SK-N-SH treated with all-trans-retinoic acid at 6 μM for 48 hours (cell line): ENCODE measurements at places on chromosomes 1 and 21.
A peak's percentile ranks its signal among the peaks of the same experiment; 100 is the strongest.

GRCh38 chr1:195867638-195868037, 740.6 kb downstream of the KCNT2 start:
- no peak for ATAC-seq

GRCh38 chr21:31872072-31872451, 758 bp upstream of the HUNK start:
- no peak for ATAC-seq

DNA sequence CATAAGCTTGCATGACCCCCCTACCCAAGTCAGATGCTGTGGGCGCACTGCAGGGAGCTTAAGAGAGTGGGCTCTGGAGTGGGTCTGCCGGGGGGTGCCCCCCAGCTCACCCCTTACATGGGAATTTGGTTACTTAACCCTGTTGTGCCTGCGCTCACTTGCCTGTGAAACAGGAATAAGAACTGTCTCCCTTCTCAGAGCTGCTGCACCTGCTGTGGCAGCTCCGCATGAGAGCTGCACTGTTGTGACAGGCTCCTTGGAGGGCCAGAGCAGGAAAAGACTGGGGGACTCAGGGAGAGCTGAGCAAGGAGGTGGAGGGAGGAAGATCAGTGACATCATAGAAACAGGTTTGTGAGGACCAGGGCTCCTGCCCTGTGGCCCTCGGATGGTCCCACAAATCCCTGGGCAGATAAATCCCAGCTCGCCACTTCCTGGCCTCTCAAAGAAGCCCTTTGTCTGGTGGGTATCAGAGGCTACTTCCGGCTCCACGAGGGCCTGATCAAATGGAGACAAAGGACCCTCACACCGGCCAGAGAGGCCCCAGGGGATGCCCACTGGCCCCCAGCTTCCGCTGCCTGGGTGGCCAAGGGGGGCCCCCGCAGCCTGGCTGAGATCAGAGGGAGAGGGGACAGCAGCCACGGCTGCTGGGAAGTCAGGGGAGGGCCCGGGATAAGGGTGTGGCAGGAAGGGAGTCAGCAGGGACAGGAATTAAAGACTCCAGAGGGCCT, 28.9 kb upstream of the LAPTM5 start:
- ATAC-seq = no peak

DNA sequence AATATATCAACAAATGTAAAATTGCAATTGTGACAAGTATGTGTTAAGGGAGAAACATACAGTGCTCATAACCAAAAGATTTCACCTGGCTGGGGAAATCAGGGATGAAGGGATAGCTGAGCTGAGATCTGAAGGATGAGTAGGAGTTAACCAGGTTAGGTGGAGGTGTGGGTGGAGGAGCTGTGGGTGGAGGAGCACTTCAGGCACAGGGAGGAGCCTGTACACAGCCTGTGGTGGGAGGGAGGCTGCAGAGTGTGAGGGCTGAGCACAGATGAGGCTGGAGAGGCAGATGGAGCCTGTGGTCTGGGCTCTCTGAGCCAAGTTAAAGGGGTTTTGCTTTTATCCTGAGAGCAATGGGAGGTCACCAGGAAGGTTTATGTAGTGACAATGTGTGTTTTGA, 111.9 kb downstream of the XCL2 start:
- ATAC-seq = no peak

DNA sequence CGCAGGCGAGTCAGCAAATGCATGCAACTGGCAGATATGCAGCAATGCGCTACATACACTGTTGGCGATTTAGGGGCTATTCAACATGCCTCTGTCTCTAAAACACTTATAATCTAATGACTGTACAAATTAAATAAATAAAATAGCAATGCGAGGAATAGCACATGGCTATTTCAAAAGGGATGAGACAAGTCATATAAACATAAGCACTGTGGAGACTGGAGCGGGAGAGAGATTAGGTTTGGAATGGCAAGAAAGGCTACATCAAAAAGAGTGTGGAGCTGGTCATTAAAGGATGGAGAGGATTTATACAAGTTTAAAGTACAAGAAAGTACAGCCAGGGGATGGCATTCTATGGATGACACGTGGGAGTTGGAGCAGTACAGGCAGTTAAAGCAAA, 523.5 kb upstream of the CAMK1G start:
- no peak for ATAC-seq

GRCh38 chr1:113333056-113333455, 57.3 kb upstream of the MAGI3 start:
- ATAC-seq = no peak

DNA sequence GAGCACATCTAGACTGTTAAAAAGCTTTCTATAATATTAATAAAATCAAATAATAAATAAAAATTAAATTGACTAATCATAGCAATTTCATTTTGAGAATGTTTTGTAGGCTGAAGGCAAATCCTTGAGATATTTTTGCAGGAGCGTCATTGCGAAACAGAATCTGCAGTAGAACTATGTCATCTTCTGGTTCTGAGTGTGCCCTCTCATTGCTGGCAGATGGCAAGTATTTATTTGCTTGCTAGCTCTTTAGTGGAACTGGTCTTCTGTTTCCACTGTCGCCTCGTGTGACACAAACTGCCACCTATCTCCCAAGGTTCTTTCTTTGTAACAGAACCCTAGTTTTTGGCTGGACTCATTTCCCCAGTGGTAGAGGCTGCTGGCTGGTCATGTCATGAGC, 19.0 kb upstream of the IRF2BP2 start:
- ATAC-seq = no peak

DNA sequence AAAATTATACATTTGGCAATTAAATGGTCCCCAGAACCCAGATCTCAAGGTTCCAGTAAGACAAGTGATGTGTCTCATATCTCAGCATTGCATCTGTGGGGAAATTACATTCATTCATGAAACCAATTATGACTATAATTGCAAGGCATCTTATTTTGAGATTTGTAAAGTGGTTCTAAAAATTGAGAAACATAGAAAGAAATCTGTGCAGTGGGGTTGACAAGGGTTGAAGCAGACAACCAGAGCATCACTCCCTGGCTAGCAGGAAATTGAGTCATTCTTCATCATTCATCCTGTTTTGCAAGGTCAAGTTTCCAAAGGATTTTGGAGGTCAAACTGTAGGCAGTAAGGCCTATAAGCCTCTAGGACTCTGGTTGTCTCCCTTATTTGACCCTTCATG, 25.1 kb upstream of the MROH9 start:
- peak; percentile 79 for ATAC-seq

DNA sequence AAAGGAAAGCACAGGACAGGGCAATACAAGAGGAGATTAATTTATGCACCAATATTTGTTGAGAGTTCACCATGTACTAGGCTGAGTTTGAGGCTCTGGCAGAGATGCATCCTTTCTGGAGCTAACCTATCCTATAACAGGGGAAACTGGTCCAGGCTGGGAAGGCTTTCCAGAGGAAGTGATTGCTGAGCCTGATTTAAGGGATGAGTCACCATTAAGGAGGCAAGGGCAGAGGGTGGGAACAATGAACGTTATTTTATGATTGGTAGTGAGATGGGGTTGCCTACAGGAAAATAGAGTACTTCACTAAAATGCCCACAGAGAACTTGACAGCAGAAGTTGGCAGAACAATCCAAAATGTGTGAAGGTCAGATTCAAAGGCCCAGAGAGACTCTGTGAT, 141.4 kb downstream of the PLPP3 start:
- ATAC-seq = 0 out of 3 replicates have a peak, but pooled peaks have one; percentile 17

DNA sequence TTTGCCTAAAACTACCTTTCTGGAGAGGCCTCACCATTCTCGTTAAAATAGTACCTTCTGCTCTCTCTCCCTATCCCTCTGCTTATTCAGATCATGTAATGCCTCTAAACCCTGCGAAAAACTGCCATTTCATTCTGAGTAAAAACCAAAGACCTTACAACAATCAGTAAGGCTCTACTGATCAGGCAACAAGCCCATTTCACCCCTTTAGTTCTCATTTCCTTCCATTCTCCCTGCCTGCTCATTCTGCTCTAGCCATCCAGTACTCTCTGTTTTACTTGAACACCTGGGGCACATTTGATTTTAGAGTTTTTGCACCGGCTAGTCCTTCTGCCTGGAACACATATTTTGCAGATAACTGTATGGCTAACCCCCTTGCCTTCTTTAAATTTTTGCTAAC, 187.8 kb downstream of the COQ8A start:
- ATAC-seq = no peak

DNA sequence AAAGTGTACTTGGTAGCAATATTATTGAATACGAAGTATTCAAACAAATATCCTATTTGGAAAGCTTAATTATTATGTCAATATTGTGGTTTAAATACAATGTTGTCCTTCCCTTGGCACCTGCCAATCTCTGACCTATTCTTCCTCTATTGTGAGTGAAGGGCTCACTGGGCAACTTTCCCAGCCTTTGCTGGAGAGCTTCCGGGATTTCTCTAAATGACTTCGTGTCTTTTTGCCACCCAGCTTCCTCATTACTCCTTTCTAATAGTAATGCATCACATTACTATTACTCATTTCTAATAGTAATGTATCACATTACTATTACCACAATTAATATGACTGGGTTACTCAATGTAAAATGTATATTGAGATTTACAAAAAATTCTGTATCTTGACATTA, 880.6 kb downstream of the BRINP3 start:
- no peak for ATAC-seq

GRCh38 chr1:25090707-25091422, 141.4 kb downstream of the SYF2 start:
- no peak for ATAC-seq

DNA sequence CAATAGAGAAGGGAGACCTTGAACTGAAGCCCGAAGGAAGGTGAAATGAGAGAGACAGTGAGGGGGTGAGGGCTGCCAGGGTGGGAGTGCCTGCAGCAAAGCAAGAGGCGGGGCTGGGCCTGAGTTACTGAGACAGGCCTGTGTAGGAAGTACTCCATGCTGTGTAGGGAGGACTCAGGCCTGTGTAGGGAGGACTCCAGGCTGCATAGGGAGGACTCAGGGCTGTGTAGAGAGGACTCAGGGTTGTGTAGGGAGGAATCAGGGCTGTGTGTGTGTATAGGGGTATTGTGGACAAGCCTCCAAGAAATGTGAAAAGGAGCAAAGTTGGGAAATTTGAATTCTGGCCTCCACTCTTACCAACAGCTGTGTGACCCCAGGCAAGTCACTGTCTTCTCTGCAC, 133.8 kb upstream of the CACNA1E start:
- no peak for ATAC-seq

GRCh38 chr1:68571454-68572235, 74.8 kb upstream of the DEPDC1 start:
- peak; percentile 39; the same call in 2 of the 3 replicates for ATAC-seq

DNA sequence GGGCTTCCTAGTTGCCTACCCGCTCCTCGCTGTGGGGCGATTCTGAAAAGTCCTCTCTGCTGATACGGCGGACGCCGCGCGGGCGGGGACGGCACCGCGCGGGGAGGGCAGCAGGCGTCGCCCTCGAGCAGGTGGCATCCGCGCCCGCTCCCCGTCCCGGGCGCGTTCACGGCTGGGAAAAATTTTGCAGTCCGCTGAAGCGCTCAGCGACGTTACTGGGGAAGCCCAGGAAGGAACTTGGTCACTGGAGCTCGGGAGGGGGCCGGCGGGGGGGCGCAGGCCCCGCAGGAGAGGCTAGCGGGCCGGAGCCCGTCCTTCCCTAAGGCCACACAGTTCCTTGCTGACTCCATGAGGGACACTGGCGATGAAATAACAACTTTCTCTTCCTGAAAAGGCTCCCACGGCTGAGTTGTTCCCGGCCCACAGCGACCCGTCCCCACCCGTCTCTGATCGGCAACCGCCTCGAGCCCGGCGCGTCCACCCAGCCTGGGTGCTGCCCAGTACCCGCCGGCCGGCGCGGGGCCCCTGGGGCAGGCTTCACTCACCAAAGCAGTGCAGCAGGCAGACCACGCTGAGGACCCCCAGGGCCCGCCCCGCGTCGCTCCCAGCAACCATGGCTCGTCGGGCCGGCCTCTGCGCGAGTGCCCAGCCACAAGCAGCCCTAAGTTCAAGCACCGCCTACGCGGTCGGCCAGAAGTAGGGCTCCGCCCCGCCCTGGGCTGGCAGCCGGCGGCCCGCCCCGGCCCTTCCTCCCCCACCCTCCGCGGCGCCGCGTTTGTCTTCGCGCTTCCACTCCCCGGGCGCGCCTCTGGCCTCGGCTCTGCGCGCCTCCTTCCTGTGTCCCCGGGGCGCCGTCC, at the start of gene CD58:
Gene CD58, minus strand, starts transcription at position 669 of the 857 bp plus-strand sequence. Its CDS starts 54 bp downstream, at position 615.
- ATAC-seq = peak; percentile 90

- ATAC-seq = no peak
These were observed 14.2 kb downstream of the TTC34 start for GRCh38 chr1:2787163-2787911.

- no peak for ATAC-seq
These were observed 14.3 kb upstream of the LRP8 start for GRCh38 chr1:53341961-53342707.

DNA sequence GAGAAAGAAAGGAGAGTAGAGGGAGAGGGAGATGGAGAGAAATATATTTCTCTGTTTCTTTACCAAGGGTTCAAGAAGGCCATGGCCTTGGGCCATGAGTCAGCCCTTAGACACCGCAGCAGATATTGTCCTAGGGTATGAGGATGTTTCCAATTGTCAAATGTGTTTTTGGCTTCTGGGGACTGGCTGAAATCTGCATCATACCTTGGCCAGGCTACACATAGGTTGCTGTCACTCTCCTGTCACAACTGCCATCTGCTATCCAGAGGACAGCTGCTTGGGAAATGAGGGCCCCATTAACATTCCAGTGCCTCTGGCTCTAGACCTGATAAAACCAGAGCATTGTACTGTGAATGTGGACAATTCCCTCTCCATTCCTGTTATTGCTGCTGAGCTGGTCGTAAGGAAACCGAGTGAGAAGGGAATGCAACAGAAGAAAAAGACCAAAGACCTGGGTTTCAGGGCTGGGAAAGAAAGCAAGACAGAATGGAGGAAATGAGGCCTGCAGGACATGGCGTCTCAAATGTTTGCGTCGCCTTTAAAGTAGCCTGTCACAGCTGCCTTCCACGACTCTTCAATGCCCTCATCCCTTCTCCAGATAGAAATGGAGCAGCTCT, 8.8 kb upstream of the PIGC start:
- ATAC-seq = no peak

DNA sequence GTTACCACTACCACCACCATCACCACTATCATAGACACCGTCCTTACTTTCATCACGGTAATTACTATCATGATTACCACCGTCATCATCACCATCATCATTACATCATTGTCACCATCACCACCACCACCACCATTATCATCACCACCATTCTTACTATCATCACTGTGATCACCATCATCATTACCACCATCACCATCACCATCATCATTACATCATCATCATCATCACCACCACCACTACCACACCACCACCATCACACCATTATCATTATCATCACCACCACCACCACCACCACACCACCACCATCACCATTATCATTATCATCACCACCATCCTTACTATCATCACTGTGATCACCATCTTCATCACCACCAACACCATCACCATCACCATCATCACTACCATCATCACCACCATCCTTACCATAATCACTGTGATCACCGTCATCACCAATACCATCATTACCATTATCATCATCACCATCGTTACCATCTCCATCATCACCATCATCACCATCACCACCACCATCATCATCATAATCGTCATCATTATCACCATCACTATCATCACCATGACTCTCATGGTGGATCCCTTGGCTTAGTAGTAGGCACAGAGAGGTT, 244.4 kb upstream of the C1orf174 start:
- ATAC-seq = no peak

- peak; percentile 35 for ATAC-seq
These were observed 451.5 kb downstream of the KIF26B start for GRCh38 chr1:245606157-245606725.

GRCh38 chr21:38249696-38250278, 7.0 kb upstream of the KCNJ15 start:
- ATAC-seq = no peak

- ATAC-seq = peak; percentile 28; the same call in 1 of the 3 replicates
These were observed 273.7 kb downstream of the SRGAP2C start for GRCh38 chr1:121458291-121459048.
